ENCODE measurements at places on chromosomes 5 and 9.

DNA sequence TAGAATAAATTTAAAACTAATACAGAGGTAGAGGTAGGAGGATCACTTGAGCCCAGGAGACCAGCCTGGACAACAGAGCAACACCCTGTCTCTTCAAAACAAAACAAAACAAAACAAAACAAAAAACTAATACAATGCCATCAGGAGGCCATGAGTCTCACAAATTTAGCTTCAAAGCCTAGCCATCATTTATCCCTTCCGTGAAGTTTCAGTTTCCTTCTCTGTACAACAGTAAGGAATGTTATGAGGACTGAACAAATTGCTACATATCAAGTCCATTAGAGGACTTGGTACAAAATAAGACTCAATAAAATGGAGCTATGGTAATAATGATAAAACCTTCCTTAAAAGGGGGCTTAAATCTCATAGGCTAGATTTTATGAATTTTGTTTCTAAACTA lies 60.8 kb downstream of the MAPKAP1 start:
- DNase-seq: no peak

- no peak for DNase-seq
Observed at GRCh38 chr5:91328743-91329142, 54.4 kb downstream of the ARRDC3 start.

DNA sequence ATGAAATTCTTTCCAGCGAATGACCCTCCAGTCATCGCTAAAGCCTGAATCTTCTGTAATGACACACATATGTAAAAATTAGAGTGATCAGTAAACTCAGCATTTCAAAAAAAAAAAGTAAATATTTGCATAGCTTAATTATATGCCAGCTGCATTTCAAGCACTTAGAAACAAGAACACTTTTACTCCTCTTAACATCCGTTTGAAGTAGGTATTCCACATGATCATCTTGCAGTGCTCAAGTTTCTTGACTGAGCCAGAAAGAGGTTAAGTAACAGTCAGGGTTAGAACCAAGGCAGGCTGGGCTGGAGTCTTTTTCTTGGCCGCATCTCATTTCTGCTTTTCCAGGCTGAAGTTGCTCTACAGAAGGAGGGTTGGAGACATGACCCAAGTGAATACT lies 27.6 kb downstream of the EGFLAM start:
- no peak for DNase-seq

- peak; percentile 41 for DNase-seq
Observed at GRCh38 chr5:132065351-132065937, 5.0 kb downstream of the IL3 start.

DNA sequence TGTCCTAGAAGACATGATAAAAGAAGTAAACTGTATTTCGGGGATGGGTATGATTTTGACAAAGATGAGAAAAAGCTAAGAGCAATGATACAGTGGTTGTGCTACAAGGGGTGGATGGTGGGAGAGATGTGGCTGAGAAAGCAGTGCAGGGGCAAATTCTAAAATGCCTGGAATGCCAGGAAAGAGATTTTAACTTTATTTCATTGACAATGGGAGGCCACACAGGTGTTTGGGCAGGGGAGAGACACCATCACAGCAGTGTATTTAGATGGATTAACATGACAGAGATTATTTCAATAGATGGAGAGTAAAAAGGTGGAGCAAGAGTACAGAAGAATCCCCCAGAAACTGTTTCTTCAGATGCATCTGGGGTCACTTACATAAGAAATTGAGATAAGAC lies 71.2 kb downstream of the MAMDC2 start:
- no peak for DNase-seq

- no peak for DNase-seq
Observed at GRCh38 chr5:61538722-61539501, 206.9 kb downstream of the ZSWIM6 start.
